Chondrocyte (in vitro differentiated cells): ENCODE measurements at places on chromosomes 2 and 18.
A peak's percentile ranks its signal among the peaks of the same experiment; 100 is the strongest.

- no peak for DNase-seq
Observed at GRCh38 chr2:196565106-196565765, 74.3 kb upstream of the CCDC150 start.

DNA sequence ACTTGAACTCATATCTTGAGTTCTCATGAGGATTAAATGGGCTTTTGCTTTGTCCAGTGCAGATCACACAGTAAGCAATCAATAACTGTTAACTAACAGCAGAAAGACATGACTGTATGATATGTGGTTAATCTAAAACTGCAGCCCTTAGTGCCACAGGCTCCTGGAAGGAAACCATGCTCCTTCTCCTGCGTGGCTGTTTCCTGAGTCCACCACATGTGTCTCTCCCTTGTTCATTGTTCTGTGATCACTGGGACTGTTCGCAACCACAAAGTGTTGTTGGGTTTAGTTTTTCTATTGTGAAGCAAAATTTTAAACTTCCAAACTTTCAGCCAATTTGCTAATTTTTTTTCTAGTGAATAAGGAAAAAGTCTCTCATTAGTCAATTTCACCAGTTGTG lies 130.9 kb upstream of the PTPRM start:
- DNase-seq: no peak

GRCh38 chr2:224584111-224584784 lies 915 bp downstream of the CUL3 start:
- no peak for DNase-seq

GRCh38 chr18:67876871-67877270 lies 360.4 kb upstream of the DSEL start:
- DNase-seq: no peak

DNA sequence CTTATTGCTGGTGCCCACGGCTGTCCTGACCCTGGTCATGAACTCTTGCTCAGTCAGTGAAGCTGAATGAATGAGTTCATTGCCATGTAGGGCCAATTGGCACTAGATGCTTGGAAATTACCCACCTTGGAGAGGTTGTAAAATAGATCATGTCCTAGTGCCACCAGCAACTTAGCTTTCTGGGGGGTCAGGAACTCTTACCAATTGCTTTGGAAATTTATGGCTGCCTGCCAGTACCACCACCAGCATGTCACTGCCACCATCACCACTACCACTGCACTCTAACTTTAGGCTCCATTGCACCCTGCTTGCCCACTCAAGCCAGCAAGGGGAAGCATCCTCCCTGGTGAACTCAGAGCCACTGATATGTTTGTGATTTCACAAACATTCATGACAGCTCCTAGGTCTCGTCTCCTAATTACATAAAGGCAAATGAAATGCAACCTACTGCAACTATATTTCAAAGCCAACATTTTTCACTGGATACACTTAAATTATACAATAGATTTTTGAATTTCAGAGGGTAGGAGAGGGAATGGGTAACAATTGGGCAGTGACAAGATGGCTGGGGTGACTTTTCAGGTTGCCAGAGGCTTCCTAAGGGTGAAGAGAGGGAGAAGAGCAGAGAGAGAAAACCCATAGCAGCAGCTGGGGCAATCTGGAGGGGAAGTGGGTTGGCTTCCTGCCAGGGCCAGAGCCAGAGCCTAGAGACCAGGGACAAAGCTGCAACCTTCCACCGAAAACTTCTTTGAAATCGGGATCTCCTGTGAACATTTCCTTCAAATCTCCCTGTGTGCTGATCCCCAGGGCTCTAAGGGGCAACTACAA lies 3.5 kb upstream of the EMILIN1 start:
- DNase-seq: no peak

GRCh38 chr2:133607679-133608078 lies 39.4 kb upstream of the NCKAP5 start:
- no peak for DNase-seq

GRCh38 chr18:33611525-33612135 lies 33.6 kb downstream of the ASXL3 start:
- DNase-seq: no peak

DNA sequence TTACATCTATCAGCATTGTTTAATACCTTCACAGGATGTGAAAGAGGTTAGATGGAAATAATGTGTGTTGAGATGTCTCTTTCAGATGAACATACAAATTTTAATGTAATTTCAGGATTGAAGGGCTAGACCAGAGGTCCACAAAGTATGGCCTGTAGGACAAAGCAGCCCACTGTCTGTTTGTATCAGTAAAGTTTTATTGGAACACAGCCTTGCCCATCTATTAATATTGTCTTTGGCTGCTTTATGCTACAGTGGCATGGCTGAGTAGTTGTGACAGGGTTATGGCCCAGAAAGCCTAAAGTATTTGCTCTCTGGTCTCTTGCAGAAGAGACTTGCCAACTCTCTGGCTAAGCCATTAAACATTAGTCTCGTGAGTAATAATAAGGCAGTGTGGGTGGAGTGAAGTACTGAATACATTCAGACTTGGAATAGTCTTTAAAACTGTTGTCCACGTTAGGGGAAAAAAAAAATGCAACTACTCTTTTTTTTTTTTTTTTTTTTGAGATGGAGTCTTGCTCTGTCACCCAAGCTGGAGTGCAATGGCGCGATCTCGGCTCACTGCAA lies 74.5 kb upstream of the NOSTRIN start:
- no peak for DNase-seq

GRCh38 chr2:16014802-16015201 lies 74.5 kb downstream of the MYCN start:
- no peak for DNase-seq

DNA sequence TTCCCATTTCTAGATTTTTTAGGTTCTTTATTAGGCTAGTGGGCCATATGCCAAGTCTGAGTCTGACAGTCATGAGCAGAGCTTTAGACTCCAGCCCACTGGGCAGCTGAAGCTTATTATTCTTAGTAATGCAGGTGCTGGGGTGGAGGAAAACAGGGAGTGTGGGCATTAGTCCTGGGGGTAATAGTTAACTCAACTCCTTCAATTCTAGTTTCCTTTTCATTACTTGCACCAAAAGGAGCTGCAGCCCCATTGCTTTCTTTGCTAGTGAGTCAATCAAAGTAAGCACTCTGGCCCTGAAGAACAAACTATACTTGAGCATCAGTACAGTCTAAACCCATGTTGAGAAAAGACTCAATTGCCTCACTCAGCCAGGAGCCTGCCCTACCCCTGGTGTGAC lies 35.5 kb downstream of the ICOS start:
- no peak for DNase-seq

- peak; percentile 94 for DNase-seq
Observed at GRCh38 chr2:47631792-47632398, 151.1 kb upstream of the MSH6 start.

- DNase-seq: no peak
Observed at GRCh38 chr2:215020283-215020682, 118.1 kb downstream of the ABCA12 start.

DNA sequence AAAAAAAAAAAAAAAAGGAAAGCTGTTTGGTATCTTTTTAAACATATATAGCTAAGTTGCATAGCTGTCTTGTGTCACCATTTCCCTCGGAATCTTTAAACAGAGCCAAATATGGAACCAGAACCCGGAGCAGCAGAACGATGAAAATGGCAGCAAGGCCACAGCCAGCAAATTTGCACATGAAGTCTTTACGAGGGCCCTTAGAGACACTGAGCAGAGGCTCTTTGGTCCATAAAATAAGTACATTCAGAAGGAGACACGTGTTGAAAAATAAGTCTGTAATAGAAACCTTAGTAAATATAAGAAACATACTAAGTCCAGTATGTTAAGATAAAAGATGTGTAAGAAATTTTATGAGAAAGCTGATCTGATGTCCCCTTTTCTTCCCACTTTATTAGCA lies 16.2 kb downstream of the CCBE1 start:
- DNase-seq: no peak
